SK-MEL-5 (cell line): ENCODE measurements at places on chromosomes 6 and 20.
A peak's percentile ranks its signal among the peaks of the same experiment; 100 is the strongest.

DNA sequence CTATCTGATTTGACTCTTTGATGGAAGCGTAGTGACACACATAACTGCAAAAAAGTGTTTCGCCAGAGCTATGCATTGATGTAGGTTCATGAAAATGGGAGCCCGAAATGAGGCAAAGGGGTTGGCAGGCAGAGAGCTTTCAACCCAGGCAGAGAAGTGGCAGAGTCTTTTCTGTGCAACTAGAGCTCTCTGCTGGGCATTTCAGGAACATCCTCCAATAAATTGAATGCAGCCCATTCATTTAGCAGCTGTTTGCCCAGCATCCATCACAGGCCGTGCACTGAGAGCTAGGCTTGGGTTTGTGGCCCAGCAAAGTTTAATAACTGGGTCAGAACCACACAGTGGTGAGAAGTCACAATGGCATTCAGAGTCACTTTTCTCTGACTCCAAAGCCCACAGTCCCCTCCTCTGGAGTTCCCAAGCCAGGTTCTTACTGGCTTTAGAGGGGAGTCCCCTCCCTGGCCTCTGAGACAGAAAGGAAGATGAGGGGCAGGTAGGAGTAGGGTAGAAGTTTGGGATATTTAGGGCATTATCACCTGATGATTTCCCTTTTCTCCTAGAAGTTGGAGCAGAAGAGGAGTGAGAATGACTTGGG, 31.8 kb upstream of the ELMO2 start:
- DNase-seq, result peak; percentile 86

DNA sequence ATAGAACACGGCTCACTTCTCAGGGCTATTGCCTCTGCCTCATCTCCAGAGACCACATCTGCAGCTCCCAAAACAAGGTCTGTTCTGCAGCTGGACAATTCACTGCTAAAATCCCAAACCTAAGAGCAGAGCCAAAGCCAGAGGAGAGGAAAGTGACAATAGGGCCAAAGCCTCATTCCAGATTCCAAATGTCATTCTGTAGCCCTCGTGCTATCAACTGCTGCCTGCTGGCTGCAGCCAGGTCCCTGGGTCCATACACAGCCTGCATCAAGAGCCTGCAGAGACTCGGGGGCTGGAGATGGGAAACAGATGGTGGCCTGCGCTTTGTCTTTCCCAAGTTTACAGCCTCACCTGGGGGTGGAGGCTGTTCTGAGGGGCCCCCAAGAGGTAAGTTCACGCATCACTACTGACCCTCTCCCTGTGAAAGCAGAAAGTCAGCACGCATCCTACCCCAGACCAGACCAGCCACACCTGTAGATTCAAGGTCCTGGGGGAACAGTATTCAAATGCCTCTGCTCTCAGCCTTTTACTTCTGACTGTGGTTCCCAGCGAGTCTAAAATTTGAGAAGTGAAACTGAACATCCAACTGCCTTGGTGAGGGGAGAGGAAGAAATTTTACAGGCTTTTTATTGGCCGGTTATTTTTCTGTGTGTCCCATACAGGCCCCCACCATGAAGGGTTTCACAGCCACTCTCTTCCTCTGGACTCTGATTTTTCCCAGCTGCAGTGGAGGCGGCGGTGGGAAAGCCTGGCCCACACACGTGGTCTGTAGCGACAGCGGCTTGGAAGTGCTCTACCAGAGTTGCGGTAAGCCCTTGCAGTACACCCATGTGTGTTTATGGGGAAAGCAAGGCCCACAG, at the start of gene LY86:
Gene LY86 (plus strand): TSS at position 657 of the 860 bp plus-strand sequence. CDS start 15 bp downstream, at position 672.
- no peak for DNase-seq

GRCh38 chr6:27891320-27891875, 20.8 kb downstream of the OR2B2 start:
- DNase-seq, result no peak

DNA sequence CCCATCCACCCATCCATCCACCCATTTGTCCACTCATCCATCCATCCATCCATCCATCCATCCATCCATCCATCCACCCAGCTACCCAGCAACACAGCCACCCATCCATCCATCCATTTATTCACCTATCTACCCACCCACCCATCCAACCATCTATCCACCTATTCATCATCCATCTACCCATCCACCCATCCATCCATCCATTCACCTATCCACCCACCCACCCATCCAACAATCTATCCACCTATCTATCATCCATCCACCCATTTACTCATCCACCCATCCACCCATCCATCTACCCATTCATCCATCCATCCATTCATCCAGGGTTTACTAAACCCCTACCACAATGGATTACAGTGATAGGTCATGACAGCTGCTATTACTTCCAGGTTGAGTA, 7.4 kb downstream of the SERPINB1 start:
- DNase-seq, result no peak

DNA sequence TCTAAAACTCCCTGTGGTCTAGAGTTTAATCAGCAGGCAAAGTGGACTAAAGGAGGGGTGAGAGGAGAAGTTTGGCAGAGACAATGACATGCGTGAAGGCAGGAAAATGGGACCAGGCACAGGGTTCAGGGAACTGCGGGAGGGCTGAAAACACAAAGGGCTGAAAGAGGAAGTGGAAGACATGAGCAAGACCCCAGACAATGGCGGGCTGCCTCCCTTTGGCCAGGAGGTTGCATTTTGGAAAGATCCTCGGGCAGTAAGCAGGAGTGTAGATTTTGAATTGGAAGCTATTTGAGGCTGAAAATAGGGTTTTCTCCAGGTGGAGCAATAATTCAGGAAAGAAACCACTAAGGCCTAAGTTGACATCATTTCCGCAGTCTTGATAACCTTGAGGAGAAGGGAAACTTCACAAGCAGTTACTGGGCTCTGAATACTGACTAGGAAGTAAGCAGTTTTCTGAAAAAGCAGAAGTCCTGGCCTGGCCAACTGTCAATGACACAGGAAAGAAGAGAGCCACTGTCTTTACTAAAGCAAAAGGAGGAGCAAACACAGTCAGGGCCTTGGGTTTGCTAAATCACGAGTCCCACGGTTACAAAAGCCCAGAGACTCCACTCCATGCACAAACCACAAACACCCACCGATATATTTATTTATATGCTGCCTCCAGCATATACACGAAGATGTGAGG, 3.4 kb downstream of the LY86 start:
- DNase-seq, result no peak

- DNase-seq, result peak; percentile 39
Measured at GRCh38 chr6:157763129-157763903, 59.7 kb upstream of the SNX9 start.

DNA sequence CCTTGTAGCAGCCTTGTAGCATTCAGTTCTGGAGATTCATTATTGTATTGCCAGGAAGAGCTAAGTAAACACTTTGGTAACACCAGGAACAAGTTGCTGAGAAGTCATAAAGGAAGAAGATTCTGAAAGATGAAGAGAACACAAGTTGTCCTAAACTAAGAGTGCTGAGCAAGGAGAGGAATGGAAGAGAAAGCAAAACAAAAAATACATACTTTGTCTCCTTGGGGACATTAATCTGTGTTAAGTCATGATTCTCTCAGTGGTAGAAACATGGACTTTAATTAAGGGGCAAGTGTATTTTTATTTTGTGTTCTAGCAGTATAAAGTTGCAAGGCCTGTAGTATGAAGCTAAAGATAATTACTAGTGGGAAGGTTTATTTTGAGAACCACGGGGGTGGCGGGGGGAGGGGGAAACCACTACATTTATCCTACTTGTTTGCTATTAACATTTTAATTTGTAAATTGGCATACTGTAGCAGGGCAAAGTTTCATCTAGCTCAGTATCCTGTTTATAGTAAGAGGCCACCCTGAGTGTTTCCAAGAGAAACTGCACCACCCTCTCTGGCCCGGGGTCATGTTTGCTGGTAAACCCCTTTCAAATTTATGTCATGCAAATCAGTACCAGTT, 463.0 kb downstream of the CDKAL1 start:
- DNase-seq, result no peak

- peak; percentile 99 for DNase-seq
Measured at GRCh38 chr6:3247255-3248146, 11.2 kb upstream of the PSMG4 start.

- no peak for DNase-seq
Measured at GRCh38 chr20:47141941-47142773, 214.3 kb downstream of the ZMYND8 start.

GRCh38 chr6:154595538-154595937, 85.1 kb upstream of the CNKSR3 start:
- no peak for DNase-seq

DNA sequence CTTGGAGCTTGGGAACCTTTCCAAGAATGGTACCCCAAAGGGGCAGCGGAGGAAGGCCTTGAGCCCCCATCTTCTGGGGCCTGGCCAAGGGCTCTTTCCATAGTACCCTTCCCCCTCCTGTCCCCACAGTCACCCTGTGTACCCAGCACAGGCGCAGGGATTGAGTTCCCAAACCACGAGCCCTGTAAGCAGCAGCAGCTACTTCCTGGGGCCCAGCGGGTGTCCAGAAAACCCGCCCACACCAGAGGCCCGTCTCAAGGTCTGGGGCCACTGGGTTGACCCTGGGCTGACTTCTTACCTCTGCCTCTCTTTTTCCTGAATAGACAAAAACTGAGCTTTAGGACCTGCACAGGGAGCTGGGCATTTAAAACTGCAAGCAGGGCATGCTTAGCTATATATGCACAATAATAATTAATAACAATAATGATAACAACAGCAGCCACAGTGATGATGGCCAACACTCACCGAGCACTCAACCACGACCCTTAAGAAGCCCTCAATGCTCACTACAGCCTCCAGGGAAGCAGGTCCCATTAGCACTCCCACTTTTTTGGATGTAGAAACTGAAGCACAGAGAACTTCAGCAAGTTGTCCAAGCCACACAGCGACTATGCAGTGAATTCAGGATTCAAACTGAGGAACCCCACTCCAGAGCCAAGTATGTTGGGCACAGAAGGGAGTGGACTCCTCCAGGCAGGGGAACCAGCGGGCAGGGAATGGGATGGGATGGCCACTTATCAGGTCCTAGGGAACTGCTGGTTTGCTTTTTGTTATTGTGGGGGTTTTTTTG, 14.5 kb downstream of the NOL4L start:
- DNase-seq, result no peak

DNA sequence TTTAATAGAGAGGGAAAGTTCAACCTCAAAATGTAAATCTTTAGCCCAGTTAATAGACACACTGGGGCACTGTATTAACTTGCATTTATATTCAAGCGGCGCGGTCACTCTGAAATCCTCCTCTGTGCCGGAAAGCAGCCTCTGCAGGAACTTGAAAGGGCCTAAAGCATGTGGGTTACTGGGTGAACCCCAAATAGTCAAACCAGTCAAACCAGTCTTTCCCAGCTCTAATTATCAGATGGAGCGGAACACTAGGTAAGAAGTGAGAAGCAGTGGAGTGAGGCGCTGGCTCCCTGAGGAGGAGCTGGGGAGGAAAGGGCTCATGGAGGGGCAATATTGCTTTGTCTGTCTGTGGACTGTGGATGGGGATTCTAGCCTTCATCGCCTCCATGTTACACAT, 531.3 kb downstream of the QKI start:
- DNase-seq, result no peak

- DNase-seq, result peak; percentile 71
Measured at GRCh38 chr6:155493694-155494143, 38.1 kb upstream of the NOX3 start.

DNA sequence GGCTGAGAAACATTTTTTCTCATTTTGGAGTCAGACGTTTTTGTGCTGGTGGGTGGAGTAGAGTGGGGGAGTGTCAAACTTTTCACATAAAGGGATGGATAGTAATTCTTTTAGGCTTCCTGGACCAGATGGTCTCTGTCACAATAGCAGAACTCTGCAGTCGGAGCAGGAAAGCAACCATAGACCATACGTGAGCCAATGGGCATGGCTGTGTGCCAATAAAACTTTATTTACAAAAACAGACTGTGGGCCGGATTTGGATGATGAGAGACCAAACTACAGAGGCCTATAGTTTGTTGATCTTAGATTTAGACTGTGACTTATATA, 70.8 kb upstream of the SLC22A23 start:
- no peak for DNase-seq

GRCh38 chr6:170376386-170377043, 70.0 kb downstream of the FAM120B start:
- no peak for DNase-seq

GRCh38 chr6:35048631-35049083, 92.5 kb downstream of the TCP11 start:
- DNase-seq, result peak; percentile 64

- no peak for DNase-seq
Measured at GRCh38 chr6:10060004-10060403, 354.9 kb downstream of the TFAP2A start.

DNA sequence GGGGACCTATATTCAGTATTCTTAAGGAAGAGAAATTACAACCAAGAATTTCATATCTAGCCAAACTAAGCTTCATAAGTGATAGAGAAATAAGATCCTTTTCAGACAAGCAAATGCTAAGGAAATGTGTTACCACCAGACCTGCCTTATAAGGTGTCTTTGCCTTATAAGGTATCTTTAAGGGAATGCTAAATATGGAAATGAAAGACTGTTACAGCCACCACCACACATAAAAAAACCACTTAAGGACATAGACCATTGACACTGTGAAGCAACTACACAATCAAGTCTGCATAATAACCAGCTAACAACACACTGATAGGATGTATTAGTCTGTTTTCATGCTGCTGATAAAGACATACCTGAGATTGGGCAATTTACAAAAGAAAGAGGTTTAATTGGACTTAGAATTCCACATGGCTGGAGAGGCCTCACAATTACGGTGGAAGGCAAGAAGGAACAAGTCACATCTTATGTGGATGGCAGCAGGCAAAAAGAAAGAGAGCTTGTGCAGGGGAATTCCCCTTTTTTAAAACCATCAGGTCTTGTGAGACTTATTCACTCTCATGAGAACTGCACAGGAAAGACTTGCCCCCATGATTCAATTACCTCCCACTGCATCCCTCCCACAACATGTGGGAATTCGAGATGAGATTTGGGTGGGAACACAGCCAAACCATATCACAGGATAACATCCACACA, 119.2 kb upstream of the LAMA2 start:
- peak; percentile 25 for DNase-seq

DNA sequence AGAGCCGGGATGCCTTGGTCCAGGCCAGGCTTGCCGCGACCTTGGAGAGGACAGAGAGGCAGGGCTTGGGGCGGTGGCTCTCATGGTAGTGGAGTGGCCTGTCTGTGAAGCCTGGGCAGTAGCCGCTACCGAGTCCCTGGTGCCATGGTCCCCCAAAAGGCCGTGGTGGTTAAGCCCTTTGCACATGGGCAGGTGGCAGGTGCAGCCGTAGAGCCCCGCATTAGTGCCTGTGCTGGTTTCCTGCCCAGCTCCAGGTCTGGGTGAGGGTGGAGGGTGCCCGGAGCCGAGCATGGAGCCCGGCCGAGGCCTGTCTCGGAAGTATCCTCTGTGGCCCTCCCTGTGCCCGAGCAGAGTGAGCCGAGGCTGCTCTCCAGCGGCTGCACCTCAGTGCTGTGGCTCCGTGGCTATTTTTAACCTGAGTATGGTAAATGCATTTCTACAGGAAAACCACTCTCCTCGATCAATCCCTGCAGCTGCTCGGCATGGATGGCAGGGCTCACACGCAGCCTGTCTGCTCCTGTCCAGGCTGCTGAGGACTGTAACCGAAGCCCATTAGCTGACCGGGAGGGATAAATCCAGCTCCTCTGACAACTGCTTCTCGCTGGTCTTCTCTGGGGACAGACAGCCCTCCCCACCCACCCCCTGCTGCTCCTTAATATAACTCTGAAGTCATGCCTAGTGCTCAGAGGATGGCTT, 36.3 kb upstream of the GATA5 start:
- DNase-seq, result no peak

GRCh38 chr6:16190214-16190613, 48.2 kb upstream of the GMPR start:
- DNase-seq, result no peak

- DNase-seq, result no peak
Measured at GRCh38 chr6:105907301-105907700, 178.8 kb upstream of the PRDM1 start.
